Body of pancreas (tissue), 4 donors: ENCODE measurements at places on chromosomes 11 and 22. TPM values are rescaled to one million over a fixed set of nuclear protein-coding genes. Genes with fewer than 3 reads are reported as not detected.

DNA sequence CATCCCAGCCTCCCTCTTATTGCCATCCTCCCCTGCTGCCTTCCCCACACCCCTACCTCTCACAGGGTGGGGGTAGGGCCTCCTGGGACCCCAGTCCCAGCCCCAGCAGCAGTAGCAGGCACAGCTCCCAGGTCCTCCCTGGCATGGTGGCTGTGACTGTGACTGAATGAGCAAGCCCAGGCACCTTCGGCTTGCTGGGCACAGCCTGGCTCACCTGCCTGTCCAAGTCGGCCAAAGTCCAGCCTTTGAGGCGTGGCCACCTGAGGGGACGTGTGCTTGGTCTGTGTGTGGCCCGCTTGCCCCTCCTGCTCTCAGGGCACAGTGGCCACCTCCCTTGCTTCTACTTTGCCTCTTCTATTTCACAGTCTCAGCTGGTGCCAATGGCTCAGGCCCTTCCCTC lies at the start of gene TREH:
Gene TREH, minus strand, starts transcription at position 168 of the 400 bp plus-strand sequence. Its CDS starts 23 bp downstream, at position 145.
- peak within 1 kb of the TSS; percentile 76 for H3K27ac ChIP-seq
- H3K27me3 ChIP-seq = no peaks in the 10 kb centered on the region
- H3K4me1 ChIP-seq = peaks cover 14% of the 10 kb centered on the region
- no peak within 1 kb of the TSS for H3K4me3 ChIP-seq
- no peaks in the 10 kb centered on the region for H3K36me3 ChIP-seq
- peak; percentile 85 for DNase-seq

DNA sequence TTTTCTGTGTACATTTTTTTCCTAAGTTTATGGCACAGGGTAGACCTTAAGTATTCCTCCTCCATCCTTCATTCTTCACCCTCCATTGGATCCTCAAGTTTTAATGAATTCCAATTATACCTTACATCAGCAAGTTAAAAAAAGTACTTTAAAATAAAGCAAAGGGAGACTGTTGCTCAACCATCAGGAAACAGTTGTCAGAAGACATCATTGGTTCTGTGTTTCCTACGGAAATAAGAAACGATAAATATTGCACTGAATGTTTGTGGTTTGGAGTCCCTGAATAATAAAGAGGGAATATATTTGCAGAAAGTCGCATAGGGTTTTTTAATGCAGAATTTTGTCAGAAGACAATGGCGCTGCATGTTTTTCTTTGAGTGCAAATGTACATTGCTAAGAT lies 28.1 kb upstream of the LDHA start:
- peaks cover 31% of the 10 kb centered on the region for H3K36me3 ChIP-seq
- no peak overlapping the region for H3K4me3 ChIP-seq
- no peaks in the 10 kb centered on the region for H3K27me3 ChIP-seq

DNA sequence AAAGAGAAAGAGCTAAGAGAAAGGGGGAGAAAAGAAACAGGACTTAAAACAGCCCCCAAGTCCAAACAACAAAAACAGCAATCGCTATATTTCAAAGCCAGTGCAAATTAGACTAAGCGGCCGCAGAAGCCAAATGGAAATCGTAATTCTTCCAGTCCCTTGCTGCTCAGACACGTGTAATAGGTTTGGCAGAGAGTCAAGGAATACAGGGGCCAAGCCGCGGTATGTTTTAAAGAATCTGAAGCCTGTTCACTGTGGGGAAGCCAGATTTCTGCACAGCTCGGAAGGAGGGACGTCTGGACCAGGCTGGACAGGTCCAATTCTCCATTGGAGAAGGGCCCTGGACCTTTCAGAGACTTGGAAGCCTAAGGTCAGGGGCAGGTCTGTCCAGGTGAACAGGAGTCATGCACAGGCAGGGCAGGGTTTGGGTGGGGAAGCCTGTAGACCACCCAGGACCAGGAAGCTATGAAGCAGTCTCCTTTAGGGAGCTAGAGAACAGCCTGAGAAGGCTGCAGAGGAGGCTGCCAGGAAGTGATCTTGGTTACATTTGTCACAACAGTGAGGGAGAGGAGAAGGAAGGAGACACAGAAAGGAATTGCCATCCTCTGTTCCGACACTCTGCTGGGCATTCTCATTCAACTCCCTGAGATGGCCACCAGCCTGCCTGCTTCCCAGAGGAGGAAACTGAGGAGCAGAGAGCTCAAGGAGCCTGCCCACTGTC lies 265.5 kb upstream of the ISX start:
- no peaks in the 10 kb centered on the region for H3K36me3 ChIP-seq
- no peak for DNase-seq
- H3K27ac ChIP-seq = no peak overlapping the region
- no peaks in the 10 kb centered on the region for H3K27me3 ChIP-seq
- no peak overlapping the region for H3K4me3 ChIP-seq

LRRC10B gene
- 1.6 TPM for total RNA-seq

MMP26 gene
- not detected for total RNA-seq

GRCh38 chr11:57217053-57217452 lies 20.0 kb downstream of the APLNR start:
- no peaks in the 10 kb centered on the region for H3K27me3 ChIP-seq
- no peak for DNase-seq
- no peak overlapping the region for H3K27ac ChIP-seq
- H3K4me1 ChIP-seq = no peaks in the 10 kb centered on the region
- H3K36me3 ChIP-seq = no peaks in the 10 kb centered on the region

DRICH1 gene
- total RNA-seq = not detected

GRCh38 chr11:2305788-2306451 lies 4.1 kb downstream of the TSPAN32 start:
- no peak overlapping the region for H3K4me3 ChIP-seq
- peaks cover 32% of the 10 kb centered on the region for H3K4me1 ChIP-seq
- no peaks in the 10 kb centered on the region for H3K27me3 ChIP-seq
- peak overlapping the region; percentile 30 for H3K27ac ChIP-seq

PLAAT4 gene
- 4.0 TPM for total RNA-seq

DNA sequence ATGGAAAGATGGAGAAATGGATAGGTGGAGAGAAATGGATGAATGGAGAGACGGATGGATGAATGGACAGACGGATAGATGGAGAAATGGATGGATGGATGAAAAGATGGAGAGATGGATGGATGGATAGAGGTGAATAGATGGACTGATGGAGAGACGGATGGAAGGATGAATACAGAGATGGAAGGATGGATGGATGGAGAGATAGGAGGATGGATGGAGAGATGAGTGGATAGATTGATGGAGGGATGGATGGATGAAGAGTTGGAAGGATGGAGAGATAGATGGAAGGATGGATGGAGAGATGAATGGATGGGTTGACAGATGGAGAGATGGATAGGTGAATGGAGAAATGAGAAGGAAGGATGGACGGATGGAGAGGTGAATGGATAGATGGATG lies 63.7 kb downstream of the FLRT1 start:
- H3K4me3 ChIP-seq = no peak overlapping the region
- no peaks in the 10 kb centered on the region for H3K36me3 ChIP-seq
- no peak overlapping the region for H3K27ac ChIP-seq

DNA sequence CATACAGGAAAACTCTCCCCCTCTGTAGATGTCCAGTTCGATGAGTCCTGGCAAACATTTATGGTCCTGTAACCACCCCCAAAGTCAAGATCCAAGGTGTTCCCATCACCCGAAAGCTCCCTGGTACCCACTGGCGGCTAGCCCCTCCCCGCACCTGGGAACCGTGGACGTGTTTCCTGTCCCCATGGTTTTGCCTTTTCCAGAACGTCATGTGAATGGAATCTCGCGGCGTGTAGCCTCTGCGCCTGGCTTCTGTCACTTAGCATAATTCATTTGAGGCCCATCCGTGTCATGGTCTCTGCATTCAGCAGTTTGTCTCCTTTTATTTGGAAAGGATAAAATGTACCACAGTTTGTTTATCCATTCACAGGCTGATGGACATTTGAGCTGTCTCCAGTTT lies 106.3 kb downstream of the KCNQ1 start:
- DNase-seq = peak; percentile 8
- peaks cover 5% of the 10 kb centered on the region for H3K4me1 ChIP-seq
- no peaks in the 10 kb centered on the region for H3K36me3 ChIP-seq
- no peaks in the 10 kb centered on the region for H3K27me3 ChIP-seq

DNA sequence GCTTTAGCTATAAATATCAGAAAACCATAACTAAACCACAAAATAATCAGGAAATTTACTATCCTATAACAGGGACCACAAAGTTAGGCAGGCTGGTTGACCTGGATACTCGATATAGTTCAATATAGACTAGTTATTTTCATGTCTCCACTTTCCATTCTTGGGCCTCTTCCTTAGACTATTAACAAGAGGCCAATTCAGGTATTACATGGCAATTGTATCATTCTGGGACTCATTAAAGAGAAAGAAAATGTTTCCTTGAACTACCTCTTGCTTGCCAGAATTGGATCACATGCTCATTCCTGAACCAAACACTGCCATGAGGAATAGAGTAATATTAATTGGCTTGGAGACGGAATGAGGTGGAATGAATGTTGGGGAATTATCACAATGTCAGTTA lies 76.0 kb downstream of the EIF3M start:
- H3K4me1 ChIP-seq = no peaks in the 10 kb centered on the region
- H3K27me3 ChIP-seq = no peaks in the 10 kb centered on the region
- H3K4me3 ChIP-seq = no peak overlapping the region
- H3K36me3 ChIP-seq = no peaks in the 10 kb centered on the region
- no peak overlapping the region for H3K27ac ChIP-seq

DNA sequence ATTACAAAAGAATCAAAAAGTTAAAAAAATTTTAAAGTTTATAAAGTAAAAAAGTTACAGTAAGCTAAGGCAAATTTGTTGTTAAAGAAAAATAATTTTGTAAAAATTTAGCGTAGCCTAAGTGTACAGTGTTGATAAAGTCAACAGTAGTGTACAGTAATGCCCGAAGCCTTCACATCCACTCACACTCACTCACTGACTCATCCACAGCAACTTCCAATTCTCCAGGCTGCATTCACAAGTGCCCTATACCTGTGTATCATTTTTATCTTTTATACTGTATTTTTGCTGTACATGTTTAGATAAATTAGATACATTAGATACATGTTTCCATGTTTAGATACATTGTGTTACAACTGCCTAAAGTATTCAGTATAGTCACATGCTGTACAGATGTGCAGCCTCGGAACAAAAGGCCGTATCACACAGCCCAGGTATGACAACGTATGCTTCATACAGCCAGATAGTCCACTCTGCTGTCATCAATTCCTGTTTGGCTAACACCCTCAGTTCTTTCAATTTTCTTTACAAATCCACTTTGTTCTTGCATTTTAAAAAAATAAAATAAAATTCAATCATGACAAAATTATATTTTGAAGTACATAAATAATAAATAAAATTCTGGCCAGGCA lies 80.7 kb downstream of the RBFOX2 start:
- H3K27me3 ChIP-seq = no peaks in the 10 kb centered on the region
- H3K36me3 ChIP-seq = no peaks in the 10 kb centered on the region

CEP126 gene
- total RNA-seq = 2.6 TPM

DNA sequence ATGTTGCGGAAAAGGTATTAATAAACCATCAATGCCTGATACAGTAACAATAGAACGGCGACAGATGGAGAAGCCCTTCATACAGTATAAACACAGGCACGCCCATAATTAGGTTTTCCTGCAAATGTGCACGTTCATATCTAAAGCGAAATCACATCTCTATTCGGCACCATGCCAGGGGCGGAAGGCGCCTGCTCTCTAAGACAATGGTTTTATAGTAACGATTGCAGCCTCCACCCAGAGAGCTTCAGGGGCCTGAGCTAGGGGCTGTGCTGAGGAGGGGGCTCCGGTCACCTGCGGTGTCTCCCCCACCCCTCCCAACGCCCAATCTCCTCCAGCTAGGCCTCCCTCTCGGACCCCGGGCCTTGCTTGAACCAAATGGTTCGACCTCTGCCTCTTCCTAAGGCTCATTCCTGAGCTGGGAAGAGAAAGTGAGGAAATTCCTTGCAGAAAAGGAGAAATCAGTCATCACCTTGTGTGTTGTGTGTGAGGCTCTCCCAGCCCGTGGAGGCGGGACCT lies 9.6 kb downstream of the KRTAP5-5 start:
- no peaks in the 10 kb centered on the region for H3K36me3 ChIP-seq
- no peaks in the 10 kb centered on the region for H3K27me3 ChIP-seq
- DNase-seq = no peak
- no peak overlapping the region for H3K4me3 ChIP-seq
- no peaks in the 10 kb centered on the region for H3K4me1 ChIP-seq

DNA sequence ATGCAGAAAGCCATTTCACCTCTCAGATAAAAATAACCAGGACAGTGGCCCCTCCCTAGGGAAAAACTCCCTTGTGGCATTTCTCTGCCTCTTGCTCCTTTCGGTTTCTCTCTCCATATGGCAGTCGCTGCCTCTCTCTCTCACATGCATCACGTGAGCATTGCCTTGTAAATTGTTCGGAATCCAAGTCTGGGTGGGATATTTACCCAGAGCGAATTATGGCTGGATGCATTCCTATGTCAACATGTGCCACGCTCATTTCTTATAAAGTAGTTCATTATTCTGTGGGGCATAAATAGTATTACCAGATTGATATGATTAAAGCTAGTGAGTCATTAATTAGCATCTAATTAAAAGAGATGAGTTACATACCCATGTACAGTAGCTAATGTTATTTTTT lies 392.9 kb downstream of the INSC start:
- no peaks in the 10 kb centered on the region for H3K36me3 ChIP-seq
- no peaks in the 10 kb centered on the region for H3K27me3 ChIP-seq
- H3K27ac ChIP-seq = no peak overlapping the region
- peak; percentile 41 for DNase-seq
- H3K4me3 ChIP-seq = no peak overlapping the region

NLRP14 gene
- under 0.01 TPM for total RNA-seq

C11orf87 gene
- not detected for total RNA-seq

DNA sequence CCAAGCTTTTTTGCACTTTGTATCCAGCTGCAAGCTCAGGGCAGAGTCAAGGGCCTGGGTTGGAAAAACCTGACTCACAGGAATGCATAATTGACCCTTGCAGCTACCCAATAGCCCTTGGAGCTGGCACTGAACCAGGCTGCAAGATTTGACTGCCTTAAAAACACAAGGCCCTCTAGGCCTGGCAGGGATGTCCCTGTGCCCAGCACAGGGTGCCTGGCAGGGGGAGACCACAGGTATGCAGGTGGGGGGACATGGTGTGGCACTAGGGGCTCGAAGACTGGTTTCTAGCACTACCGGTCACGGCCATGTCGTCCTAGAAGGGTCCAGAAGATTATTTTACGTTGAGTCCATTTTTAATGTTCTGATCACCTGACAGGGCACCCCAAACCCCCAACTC lies 30.2 kb downstream of the SBF1 start:
- no peaks in the 10 kb centered on the region for H3K4me1 ChIP-seq
- no peak overlapping the region for H3K4me3 ChIP-seq
- no peaks in the 10 kb centered on the region for H3K27me3 ChIP-seq
- peak; percentile 44 for DNase-seq
- H3K27ac ChIP-seq = no peak overlapping the region

ZNF70 gene
- 4.2 TPM for total RNA-seq

GRCh38 chr11:2811206-2812091 lies 74.1 kb downstream of the CDKN1C start:
- H3K4me1 ChIP-seq = peaks cover 16% of the 10 kb centered on the region
- no peak overlapping the region for H3K4me3 ChIP-seq
- no peaks in the 10 kb centered on the region for H3K36me3 ChIP-seq
- H3K27me3 ChIP-seq = no peaks in the 10 kb centered on the region
- peak overlapping the region; percentile 5 for H3K27ac ChIP-seq

- H3K36me3 ChIP-seq = no peaks in the 10 kb centered on the region
- H3K27me3 ChIP-seq = no peaks in the 10 kb centered on the region
- DNase-seq = no peak
- no peak overlapping the region for H3K4me3 ChIP-seq
- H3K4me1 ChIP-seq = peaks cover 9% of the 10 kb centered on the region
- H3K27ac ChIP-seq = no peak overlapping the region
Observed at GRCh38 chr22:39279170-39279850, 34.5 kb upstream of the PDGFB start.

GRCh38 chr11:104918113-104918824 lies 20.0 kb upstream of the CASP12 start:
- peaks cover 9% of the 10 kb centered on the region for H3K4me1 ChIP-seq
- no peaks in the 10 kb centered on the region for H3K27me3 ChIP-seq
- peak overlapping the region; percentile 42 for H3K27ac ChIP-seq
- H3K4me3 ChIP-seq = no peak overlapping the region

- H3K27me3 ChIP-seq = no peaks in the 10 kb centered on the region
- no peaks in the 10 kb centered on the region for H3K36me3 ChIP-seq
- no peak overlapping the region for H3K4me3 ChIP-seq
- H3K4me1 ChIP-seq = no peaks in the 10 kb centered on the region
- no peak for DNase-seq
Observed at GRCh38 chr11:102800767-102801166, 2.8 kb upstream of the MMP1 start.
